DND-41 (cell line): ENCODE measurements at places on chromosomes 3 and 15.
A peak's percentile ranks its signal among the peaks of the same experiment; 100 is the strongest.

DNA sequence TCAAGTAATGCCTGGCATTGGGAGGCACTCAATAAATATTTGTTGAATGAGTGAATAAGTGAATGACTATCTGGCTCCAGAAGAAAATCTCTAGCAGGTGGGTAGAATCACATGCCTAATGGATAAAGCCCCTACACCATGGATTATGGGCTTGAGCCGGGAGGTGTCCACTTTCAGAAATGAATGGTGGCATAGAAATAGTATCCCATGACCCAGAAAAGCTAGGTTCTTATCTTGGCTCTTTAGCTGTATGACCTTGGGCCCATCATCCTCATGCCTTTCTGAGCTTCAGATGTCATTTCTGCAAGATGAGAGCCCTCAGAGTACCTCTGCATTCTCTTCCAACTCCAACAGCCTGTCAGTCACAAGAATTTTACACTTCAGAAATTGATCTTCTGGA, 37.3 kb upstream of the TNIK start:
- no peaks in the 10 kb centered on the region for H3K4me1 ChIP-seq
- no peak overlapping the region for H3K27ac ChIP-seq

- H3K4me3 ChIP-seq, result no peak overlapping the region
- H3K27me3 ChIP-seq, result no peaks in the 10 kb centered on the region
- peaks cover 8% of the 10 kb centered on the region; the same call in 1 of the 2 replicates for H3K4me1 ChIP-seq
- no peak for DNase-seq
Measured at GRCh38 chr3:48623851-48624547, 2.4 kb upstream of the TMEM89 start.

- H3K27me3 ChIP-seq, result no peaks in the 10 kb centered on the region
- peaks cover 5% of the 10 kb centered on the region; the same call in 1 of the 2 replicates for H3K4me1 ChIP-seq
- no peak overlapping the region for H3K4me3 ChIP-seq
- peaks cover 75% of the 10 kb centered on the region for H3K36me3 ChIP-seq
- H3K27ac ChIP-seq, result no peak overlapping the region
Measured at GRCh38 chr3:16482194-16482769, 31.2 kb downstream of the RFTN1 start.

DNA sequence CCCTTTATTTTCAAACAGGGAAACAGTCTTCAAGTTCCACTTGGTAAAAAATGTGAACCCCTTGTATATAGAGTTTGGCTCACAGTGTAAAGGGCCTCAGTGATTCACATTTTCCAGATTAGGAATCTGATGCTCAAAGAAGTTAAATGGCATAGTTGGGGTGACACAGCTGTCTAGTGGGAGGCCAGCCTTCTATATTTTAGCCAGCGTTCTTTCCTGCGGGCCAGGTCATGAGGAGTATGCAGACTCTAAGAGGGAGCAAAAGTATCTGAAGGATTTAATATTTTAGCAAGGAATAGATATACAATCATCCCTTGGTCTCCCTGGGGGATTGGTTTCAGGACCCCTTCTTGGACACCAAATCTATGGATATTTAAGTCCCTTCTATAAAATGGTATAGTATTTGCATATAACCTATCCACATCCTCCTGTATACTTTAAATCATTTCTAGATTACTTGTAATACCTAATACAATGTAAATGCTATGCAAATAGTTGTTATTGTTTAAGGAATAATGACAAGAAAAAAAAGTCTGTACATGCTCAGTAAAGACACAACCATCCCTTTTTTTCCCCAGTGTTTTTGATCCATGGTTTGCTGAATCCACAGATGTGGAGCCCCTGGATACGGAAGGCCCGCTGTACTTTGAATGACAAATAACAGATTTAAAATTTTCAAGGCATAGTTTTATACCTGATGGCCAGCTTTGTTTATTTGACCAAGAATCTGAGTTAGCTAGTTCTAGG, 7.0 kb downstream of the B2M start:
- H3K4me1 ChIP-seq, result peaks cover 32% of the 10 kb centered on the region
- DNase-seq, result no peak
- H3K27me3 ChIP-seq, result no peaks in the 10 kb centered on the region
- peaks cover 56% of the 10 kb centered on the region for H3K36me3 ChIP-seq
- no peak overlapping the region for H3K27ac ChIP-seq

- no peak overlapping the region for H3K4me3 ChIP-seq
- H3K27me3 ChIP-seq, result no peaks in the 10 kb centered on the region
- no peak for DNase-seq
- H3K27ac ChIP-seq, result no peak overlapping the region
- H3K4me1 ChIP-seq, result no peaks in the 10 kb centered on the region
Measured at GRCh38 chr3:61627768-61628185, 66.4 kb downstream of the PTPRG start.

GRCh38 chr3:16299746-16300145, 34.7 kb downstream of the OXNAD1 start:
- peak overlapping the region; percentile 95 for H3K27ac ChIP-seq
- no peak overlapping the region for H3K4me3 ChIP-seq
- no peaks in the 10 kb centered on the region for H3K27me3 ChIP-seq
- DNase-seq, result no peak
- peaks cover 72% of the 10 kb centered on the region for H3K4me1 ChIP-seq
- H3K36me3 ChIP-seq, result peaks cover 56% of the 10 kb centered on the region

DNA sequence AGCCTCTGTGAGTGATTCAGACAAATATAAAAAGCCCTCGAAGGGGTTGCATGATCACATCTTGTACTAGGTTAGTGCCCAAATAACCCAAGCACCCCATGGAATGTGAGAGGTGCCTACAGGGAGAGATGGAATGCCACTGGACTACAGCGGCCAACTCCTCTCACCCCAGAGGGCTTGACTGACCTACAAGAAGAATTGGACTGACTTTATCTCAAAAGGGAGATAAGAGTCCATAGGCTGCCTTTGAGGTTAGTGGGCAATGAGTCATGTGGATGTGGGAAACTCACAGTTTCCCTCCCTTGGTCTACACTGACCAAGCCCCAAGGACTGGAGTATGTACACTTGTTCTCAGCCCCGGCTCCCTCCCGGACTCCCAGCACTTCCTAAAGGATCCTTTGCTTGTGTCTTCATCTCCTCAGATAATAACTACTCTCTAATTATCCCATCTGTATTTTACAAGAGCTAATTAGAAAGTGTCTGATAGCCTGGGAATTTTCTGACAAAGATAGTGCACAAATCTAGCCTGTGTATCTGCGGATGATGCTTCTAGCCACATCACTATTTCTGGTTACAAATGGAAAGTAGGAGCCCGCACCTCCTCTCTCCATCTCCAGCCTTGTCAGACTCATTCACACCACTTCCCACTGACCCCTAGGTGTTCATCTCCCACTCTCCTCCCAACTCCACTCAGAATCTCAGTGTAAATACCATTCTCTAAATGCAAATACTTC, 547.8 kb upstream of the TBL1XR1 start:
- H3K4me3 ChIP-seq, result no peak overlapping the region
- H3K27ac ChIP-seq, result no peak overlapping the region
- H3K36me3 ChIP-seq, result no peaks in the 10 kb centered on the region
- no peaks in the 10 kb centered on the region for H3K27me3 ChIP-seq
- H3K4me1 ChIP-seq, result no peaks in the 10 kb centered on the region

- H3K36me3 ChIP-seq, result no peaks in the 10 kb centered on the region
- no peak for DNase-seq
- H3K4me3 ChIP-seq, result no peak overlapping the region
Measured at GRCh38 chr3:149634573-149634972, 23.3 kb downstream of the WWTR1 start.

GRCh38 chr3:183800243-183800863, 25.0 kb downstream of the MAP6D1 start:
- no peak overlapping the region for H3K4me3 ChIP-seq
- DNase-seq, result no peak
- peaks cover 95% of the 10 kb centered on the region for H3K36me3 ChIP-seq
- H3K27ac ChIP-seq, result no peak overlapping the region
- no peaks in the 10 kb centered on the region for H3K27me3 ChIP-seq

DNA sequence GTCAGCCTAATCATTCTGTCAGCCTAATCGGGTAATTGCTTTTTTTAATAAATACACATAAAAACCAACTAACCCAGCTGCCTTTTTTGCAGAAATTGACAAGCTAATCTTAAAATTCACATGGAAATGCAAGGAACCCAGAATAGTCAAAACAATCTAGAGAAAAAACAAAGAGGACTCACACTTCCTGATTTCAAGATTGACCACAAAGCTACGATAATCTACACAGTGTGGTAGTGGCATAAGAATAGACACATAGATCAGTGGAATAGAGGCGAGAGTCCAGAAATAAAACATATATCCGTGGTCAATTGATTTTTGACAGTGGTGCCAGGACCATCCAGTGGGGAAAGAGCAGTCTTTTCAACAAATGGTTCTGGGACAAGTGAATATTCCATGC, 2.4 kb upstream of the C3orf20 start:
- no peaks in the 10 kb centered on the region for H3K4me1 ChIP-seq
- no peaks in the 10 kb centered on the region for H3K27me3 ChIP-seq
- DNase-seq, result no peak
- H3K36me3 ChIP-seq, result peaks cover 71% of the 10 kb centered on the region
- no peak overlapping the region for H3K27ac ChIP-seq

DNA sequence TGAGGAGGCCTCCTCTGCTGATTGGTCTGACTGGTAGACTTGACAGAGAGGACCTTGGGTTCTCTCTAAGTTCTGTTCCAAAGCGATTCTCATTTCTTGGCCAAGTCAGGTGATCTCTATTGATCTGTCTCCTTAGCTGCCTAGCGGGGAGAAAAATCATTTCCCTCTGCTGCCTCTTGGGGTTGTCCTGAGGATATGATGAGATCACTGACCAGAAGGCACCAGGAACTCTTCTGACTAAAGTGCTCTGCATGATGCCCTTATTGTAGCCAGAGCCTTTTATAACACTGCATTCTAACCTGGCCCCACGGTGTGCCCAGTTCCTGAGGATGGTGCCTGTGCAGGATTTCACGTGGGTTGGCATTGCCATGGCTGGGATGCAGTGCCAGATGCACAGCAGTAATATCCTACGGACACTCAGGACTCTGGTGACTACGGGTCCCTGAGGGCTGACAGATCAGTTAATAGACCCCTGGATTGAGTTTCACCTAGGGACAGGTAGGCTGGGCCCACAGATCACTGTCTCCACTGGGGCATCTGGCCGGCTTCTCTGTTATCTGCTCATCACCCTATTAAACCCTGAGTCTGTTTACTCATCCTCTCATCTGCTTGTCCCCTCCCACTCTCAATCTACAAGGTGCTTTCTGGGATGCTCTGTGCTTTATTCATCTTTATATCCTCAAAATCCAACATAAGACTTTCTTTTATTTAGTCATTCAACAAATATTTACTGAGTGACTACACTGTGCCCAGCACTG, 3.9 kb upstream of the HEG1 start:
- peaks cover 55% of the 10 kb centered on the region for H3K27me3 ChIP-seq
- H3K4me3 ChIP-seq, result no peak overlapping the region

DNA sequence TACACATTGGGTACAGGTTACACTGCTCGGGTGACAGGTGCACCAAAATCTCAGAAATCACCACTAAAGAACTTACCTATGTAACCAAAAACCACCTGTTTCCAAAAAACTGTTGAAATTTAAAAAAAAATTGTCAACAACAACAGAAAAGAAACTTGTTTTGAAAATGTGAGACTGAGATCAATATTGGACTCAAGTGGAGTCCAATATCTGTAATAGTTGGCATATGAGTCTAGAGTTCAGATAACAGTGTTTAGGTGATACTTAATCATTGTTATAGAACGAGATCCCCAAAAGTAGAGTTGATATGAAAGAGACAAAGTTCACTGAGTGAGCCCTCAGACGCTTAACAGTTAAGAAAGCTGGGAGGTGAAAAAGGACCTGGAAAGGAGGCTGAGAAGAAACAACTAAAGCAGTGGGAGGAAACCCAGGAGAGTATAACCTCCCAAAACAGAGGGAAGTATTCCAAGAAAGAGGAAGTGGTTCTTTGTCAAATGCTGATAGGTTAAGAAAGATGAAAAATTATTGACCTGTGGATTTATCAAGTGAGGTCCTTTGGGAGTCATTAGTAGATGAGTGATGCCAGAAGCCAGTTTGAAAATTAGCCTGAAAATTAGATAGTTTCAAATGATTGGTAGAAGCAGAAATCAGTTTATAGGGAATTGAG, 388.6 kb upstream of the DPH6 start:
- H3K4me3 ChIP-seq, result no peak overlapping the region
- H3K27me3 ChIP-seq, result no peaks in the 10 kb centered on the region
- no peak for DNase-seq
- H3K36me3 ChIP-seq, result no peaks in the 10 kb centered on the region

- DNase-seq, result no peak
- no peaks in the 10 kb centered on the region for H3K36me3 ChIP-seq
- peaks cover 27% of the 10 kb centered on the region for H3K4me1 ChIP-seq
Measured at GRCh38 chr3:9899289-9899791, 3.3 kb upstream of the IL17RE start.

DNA sequence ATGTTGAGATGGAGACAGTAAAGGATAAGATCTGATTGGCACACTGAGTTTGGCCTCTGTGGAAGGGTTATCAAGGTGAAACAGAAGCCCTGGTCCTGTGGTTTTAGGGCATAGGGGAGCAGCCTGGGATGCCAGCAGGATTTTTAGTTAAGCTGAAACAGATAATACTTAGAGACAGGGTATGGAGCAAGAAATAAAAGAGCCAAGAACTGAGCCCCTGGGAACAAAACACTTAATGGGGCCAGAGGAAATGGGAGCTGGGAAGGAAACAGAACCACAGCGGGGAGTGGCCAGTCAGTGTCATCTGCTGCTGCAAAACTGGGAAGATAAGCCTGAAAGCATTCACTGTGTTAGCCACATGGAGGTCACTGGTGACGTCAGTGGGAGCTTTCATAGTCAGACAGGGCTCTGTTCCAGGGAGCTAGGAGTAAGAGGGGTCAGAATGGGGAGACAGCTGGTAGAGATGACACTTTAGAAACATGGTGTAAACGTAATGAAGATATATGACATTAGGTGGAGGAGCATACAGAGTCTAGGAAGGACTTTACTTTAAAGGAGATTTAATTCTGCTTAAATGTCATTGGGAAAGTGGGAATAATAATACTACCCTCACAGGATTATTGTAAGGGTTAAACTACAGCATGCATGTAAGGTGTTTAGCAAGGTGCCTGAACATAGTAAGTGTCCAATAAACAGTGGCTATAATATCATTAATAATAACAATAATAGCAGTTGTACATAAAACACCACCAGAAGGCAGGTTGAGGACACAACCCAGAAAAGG, 172.7 kb upstream of the CTNNB1 start:
- no peaks in the 10 kb centered on the region for H3K27me3 ChIP-seq
- no peaks in the 10 kb centered on the region for H3K4me1 ChIP-seq
- H3K36me3 ChIP-seq, result no peaks in the 10 kb centered on the region
- H3K4me3 ChIP-seq, result no peak overlapping the region

DNA sequence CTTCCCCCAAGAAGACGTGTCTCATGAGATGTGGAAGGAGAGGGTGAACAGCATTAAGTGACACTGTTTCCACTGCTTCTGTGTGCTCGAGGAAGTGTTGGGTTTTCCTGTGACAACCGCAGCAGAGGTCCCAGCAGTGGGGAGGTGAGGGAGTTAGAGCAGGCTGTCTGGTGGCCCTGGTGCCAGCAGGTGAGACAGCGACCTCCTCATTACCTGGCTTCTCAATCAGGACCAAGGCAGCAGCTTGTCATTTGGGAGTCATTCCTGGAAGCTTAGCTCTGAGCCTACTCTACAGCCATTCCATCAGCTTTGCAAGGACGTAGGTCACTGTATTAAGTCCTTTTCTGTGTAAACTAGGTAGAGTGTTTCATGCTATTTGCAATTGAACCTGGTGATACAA, 63.3 kb upstream of the RGMA start:
- H3K36me3 ChIP-seq, result no peaks in the 10 kb centered on the region
- peak overlapping the region; percentile 41 for H3K27ac ChIP-seq
- H3K4me1 ChIP-seq, result peaks cover 18% of the 10 kb centered on the region
- no peak overlapping the region for H3K4me3 ChIP-seq
